PC-3 (cell line): ENCODE measurements at places on chromosomes 3 and 15. TPM values are rescaled to one million over a fixed set of nuclear protein-coding genes. Genes with fewer than 3 reads are reported as not detected.

CCR8 gene
- not detected in 2 replicates for total RNA-seq

TGM5 gene
- not detected in 2 replicates for total RNA-seq

NANOGP8 gene
- not detected in 2 replicates for total RNA-seq

PSMD2 gene
- 1,057 and 1,393 TPM in 2 replicates for total RNA-seq

MUC13 gene
- total RNA-seq, result 0.04 TPM in 1 of 2 replicates, not detected in the other

CCR3 gene
- total RNA-seq, result 0.22 TPM in 1 of 2 replicates, not detected in the other

GSK3B gene
- total RNA-seq, result 55.8 and 71.9 TPM in 2 replicates

ITIH1 gene
- not detected in 2 replicates for total RNA-seq

PAK6 gene
- 30.4 TPM in 2 replicates for total RNA-seq

CAMK2N2 gene
- 1.1 and 1.2 TPM in 2 replicates for total RNA-seq

HRG gene
- not detected in 2 replicates for total RNA-seq

SMAD6 gene
- 19.9 and 21.8 TPM in 2 replicates for total RNA-seq

SLC25A20 gene
- 17.7 and 19.0 TPM in 2 replicates for total RNA-seq

DLL4 gene
- total RNA-seq, result 2.2 and 2.9 TPM in 2 replicates

P2RY14 gene
- total RNA-seq, result not detected in 2 replicates

CTXN2 gene
- total RNA-seq, result not detected in 2 replicates
